ENCODE measurements at places on chromosomes 13 and 19.

DNA sequence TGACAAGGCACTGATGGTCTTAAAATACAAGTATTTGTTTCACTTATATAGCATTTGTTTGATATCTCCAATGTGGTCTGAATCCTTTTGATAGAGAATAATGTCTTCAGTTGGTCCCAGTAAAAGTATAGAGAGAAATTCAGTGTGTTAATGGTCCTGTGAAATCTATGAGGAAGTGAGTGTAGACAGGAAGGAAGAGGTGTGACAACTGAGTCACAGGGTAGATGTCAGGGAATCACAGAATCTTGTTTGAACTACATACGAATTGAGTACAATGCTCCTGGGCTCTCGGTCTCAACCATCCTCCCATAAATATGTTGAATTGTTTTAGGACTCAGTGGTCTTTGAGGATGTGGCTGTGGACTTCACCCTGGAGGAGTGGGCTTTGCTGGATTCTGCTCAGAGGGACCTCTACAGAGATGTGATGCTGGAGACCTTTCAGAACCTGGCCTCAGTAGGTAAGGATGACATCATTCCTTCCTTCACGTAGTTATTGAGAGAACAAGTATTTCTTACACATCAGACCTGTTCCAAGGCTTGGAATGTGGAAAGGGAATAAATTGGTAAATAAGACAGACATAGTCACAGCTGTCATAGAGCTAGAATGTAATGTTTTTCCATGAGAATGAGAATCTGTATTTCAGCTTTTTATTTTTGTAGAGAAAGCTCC, 9.1 kb downstream of the ZNF555 start:
- DNase-seq = no peak

GRCh38 chr13:113667771-113668490, 912 bp downstream of the GRK1 start:
- DNase-seq = no peak

- DNase-seq = no peak
Measured at GRCh38 chr19:54451331-54451871, 2.4 kb downstream of the LENG8 start.

GRCh38 chr13:98083507-98083906, 59.4 kb upstream of the FARP1 start:
- no peak for DNase-seq

DNA sequence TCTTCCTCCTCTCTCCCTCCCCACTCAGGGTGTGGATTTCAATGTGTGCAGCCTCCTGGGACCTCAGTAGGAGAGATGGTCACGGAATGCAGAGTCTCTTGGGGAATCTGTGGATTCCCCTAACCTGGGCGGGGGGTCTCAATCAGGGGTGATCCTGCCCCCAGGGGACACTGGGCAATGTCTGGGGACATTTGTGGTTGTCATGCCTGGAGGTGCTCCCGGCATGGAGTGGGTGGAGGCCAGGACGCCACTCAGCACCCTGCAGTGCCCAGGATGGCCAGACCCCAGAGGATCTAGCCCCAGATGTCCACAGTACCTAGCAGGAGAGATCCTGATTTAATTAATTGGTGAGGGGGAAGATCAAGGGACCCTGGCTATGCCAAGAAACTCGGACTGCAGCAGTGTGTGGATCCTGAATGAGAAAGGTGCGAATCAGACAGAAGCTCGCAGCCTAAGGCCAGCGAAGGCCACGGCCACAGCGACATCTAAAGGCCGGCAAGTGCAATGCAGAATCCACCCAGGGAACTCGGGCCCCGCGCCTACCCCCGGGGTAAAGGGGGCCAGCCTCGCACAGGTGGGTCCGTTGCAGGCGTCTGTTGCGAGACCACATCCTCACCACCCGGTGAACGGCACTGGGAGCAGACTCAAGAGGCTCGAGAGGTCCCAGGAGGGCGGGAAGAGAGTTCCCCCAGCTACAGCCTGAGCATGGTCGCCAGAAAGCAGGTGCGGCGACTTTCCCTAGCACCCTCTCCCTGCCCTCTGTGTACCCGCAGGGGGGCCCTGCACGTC, 88.8 kb downstream of the GNG7 start:
- peak; percentile 43 for DNase-seq

DNA sequence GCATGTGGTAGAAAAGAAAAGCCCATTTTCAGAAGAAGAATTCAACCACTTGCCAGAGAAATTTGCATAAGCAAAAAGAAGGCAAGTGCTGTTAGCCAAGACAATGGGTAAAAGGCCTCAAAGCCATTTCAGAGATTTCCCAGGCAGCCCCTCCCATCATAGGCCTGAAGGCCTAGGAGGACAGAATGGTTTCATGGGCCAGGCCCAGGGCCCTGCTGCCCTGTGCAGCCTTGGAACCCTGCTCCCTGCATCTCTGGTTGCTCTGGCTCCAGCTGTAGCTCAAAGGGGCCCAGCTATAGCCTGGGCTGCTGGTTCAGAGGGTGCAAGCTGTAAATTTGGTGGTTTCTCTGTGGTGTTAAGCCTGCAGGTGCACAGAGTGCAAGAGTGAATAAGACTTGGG, 212.8 kb downstream of the EFNB2 start:
- DNase-seq = no peak

DNA sequence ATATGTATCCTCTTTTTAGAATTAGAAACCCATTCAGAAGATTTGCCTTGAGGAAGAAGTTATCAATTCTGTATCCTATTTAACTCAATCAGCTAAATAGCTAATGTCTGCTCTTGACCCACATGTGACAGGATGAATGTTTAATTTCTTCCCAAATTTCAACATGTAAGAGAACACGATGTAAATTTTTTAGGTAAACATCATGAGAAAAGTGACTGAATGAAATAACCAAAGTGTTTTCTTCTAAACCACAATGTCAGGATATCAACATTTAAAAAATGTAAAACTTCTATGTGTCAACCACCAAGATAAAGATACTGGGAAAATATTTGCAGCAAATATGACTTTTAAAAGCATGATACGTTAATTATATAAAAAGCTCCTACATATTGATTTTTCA, 302.4 kb downstream of the DCT start:
- DNase-seq = no peak

GRCh38 chr13:109949397-109949796, 163.0 kb upstream of the IRS2 start:
- no peak for DNase-seq

- no peak for DNase-seq
Measured at GRCh38 chr13:34583181-34583580, 358.9 kb upstream of the NBEA start.

DNA sequence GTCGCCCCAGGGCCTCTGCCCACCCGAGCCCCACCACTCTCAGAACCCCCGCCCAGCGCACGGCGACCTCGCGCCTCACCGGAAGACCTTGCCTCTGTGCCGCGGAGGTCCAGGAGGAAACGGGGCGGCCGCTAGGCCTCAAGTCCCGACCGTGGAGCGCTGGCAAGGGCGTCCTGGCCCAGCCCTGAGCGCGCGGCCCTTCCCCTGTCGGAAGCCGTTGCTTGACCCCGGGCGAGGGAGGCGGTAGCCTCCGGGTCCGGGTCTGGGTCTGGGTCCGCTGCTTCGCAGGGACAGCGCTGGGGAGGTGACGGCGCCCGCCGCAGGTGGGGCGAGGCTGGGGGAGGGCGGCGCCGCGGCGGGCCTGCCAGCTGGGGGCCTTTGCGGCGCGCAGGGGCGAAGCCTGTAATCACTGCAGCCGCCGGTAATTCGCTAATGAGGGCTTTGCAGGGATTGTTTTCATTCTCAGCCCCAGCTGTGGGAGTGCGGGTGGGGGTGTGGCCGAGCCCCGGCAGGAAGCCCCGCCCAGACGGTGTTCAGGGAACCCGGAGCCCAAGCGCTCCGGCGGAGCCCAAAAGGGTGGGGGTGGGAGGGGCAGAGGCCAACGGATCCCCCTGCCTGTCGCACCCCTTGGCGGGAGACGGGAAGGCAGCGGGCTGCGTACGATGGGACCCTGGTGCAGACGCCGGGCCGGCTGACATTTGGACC, 8.6 kb downstream of the C19orf25 start:
- DNase-seq = no peak

DNA sequence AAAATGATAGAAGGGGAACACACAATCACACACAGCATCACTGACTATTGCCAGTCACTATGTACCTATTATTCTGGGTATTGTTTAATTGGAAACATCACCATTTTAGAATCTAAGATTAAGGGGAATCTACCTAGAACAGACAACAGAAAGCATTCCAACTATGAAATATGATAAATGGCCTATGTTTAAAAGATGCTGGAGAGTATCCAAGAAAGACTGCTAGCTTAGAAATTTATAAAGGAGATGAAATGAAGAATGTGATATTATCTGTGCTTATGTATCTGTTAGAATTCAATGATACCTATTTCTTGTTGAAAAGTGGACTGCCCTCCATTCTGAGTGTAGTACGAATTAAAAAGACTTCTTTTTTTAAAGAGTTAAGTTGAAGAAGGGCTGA, 50.5 kb downstream of the KCNRG start:
- no peak for DNase-seq

DNA sequence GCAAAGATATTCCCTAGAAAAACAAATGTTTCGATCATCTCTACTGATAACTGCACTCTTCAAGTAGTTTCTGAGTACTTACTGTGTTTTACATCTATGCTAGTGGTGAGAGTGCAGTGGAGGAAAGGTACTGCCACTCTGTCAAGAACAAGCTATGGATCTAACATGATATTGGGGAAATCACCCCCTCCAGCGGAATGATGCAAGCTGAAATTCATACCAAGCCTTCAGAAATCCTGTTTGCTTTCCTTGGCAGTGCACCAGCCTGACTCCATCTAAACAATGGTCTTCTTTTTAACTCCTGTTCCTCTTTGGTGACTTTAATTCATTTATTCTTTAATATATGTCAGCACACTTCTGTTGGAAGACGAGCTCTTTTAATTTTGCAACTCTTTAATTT, 238.0 kb downstream of the PCDH9 start:
- no peak for DNase-seq

DNA sequence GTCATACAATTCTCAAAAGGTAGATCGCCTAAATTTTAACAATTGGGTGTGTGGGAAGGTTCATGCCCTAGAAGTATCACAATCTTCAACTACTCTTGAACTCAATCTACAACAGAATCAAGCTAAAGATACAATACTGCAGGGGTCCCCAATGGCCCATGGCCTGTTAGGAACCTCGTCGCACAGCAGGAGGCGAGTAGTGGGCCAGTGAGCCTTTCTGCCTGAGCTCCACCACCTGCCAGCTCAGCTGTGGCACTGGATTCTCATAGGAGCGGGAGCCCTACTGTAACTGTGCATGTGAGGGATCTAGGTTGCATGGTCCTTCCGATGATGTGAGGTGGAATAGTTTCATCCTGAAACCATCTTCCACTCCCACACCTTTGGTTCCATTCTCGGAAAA, 230.6 kb downstream of the KLF12 start:
- DNase-seq = no peak

GRCh38 chr19:36528194-36528920, at the start of gene ZNF260:
ZNF260 (minus strand) TSS chr19:36528271; CDS start chr19:36515238, 13,033 bp downstream.
- peak; percentile 81 for DNase-seq

- no peak for DNase-seq
Measured at GRCh38 chr13:25478186-25478585, 106.4 kb downstream of the ATP8A2 start.

- DNase-seq = no peak
Measured at GRCh38 chr19:4038661-4039423, 27.9 kb downstream of the ZBTB7A start.

DNA sequence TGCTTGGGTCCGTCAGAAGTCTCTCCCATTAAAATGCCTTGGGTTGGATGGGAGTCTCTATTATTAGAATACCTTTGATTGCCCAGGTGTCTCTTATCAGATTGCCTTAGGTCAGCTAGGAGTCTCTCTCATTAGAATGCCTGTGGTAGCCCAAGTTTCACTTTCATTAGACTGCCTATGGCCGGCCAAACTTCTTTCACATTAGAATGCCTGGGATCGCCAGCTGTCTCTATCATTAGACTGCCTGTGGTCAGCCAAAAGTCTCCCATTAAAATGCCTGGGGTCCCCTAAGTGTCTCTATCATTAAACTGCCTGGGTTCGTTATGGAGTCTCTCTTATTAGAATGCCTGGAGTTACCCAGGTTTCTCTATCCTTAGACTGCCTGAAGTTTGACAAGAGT, 1476.7 kb downstream of the UQCRFS1 start:
- no peak for DNase-seq

DNA sequence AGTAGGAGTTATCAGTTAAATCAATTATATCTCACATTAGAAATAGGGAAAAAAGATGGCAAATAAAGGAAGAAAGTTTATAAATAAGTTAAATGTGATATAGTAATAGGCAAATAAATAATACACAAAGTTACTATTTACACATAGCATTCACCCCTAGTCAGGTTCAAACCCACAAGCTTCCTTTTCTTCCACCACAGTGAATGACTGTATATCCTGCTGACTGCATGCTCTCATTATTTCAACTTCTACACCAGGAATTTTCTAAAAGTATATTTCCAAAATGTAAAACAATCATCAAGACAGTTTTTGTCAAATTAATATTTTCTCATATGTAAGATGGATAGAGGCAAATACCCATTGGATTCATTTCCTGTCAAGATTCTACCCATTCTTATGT, 548.6 kb upstream of the SLITRK5 start:
- no peak for DNase-seq

- DNase-seq = peak; percentile 19
Measured at GRCh38 chr19:44401139-44402115, at the start of gene ZNF285. ZNF285 (minus strand) TSS chr19:44401608; CDS start chr19:44397213, 4,395 bp downstream.

GRCh38 chr19:12886651-12886968, 391 bp downstream of the KLF1 start:
- DNase-seq = no peak

GRCh38 chr19:7257148-7258040, 36.8 kb downstream of the INSR start:
- no peak for DNase-seq

DNA sequence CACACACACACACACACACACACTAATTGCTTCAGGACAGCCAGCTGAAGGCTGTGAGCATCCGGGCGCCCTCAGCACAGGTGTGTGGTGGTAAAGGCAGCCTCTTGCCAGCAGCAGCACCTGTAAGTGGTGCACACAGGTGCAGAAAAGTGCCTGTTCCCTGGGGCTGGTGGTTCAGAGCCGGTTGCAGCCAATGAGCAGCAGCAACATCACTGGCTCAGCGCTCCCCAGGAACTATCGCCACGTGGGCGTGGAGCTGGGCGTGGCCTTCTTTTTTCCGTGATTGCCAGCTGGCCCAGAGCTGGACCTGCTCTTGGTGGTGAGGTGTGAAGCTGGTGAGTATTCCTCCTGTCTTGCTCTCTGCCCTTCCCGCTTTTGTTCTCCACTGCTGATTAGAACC, at the start of gene NLRP5:
Gene NLRP5, plus strand, starts transcription at position 289 of the 400 bp plus-strand sequence.
- no peak for DNase-seq

GRCh38 chr13:112107289-112107688, 40.3 kb downstream of the SOX1 start:
- DNase-seq = no peak

All from activated CD8-positive, alpha-beta memory T cell treated with anti-CD3 and anti-CD28 coated beads for 1 hour (primary cell).